ENCODE measurements at places on chromosomes 7 and 10. TPM values are rescaled to one million over a fixed set of nuclear protein-coding genes. Genes with fewer than 3 reads are reported as not detected.

Gene OR2A5
- not detected for total RNA-seq

Gene SPDYE1
- not detected for total RNA-seq

Gene LRRC61
- not detected for total RNA-seq

DNA sequence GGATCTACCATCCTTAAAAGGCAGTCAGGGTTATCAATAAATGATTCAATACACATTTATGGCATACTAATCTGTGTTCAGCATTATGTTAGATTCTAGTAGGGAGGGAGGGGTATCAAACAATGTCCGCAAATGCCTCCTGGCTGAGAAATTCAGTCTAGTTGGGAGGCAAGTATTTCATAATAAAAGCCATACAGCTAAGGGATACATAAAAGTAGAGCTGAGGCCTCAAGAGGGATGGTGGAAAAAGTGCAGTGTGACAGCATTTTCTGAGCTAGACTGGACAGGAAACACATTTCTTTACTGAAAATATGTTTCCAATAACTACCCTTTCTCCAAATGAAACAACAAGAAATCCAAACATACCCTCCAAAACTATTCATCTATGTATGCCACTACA lies 152.8 kb upstream of the LRRN3 start:
- no peak overlapping the region for H3K4me3 ChIP-seq
- DNase-seq: no peak
- H3K4me1 ChIP-seq: peaks cover 10% of the 10 kb centered on the region
- H3K27me3 ChIP-seq: no peaks in the 10 kb centered on the region
- H3K27ac ChIP-seq: no peak overlapping the region

DNA sequence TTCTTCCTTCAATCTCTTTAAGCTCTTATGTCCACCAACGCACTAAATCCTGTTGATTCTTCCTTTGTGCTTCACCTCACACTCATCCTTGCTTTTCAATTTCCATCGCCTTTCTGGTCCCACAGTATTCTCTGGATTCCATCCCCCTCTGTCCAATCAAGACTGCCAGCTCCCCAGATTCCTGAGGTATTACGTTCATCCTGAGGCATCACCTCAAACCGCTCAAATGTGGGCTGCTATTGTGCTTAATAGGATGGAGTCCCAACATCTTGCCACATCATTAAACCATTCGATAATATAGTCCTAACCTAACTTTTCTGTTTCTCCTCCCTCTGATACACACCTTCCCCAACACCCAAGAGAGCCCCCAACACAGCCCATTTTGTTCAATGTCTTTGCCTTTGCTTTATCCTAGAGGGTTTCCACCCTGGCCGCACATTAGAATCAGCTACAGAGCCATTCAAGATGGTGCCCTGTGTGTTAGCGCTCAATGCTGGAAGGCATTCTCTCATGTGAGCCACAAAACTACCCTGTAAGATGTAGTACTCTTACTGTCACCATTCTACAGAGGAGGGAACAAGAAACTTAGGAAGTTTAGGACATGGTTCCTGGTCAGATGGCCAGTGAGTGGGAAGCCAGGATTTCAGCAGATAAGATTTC lies 79.5 kb upstream of the LEP start:
- peak; percentile 15 for DNase-seq
- peaks cover 72% of the 10 kb centered on the region for H3K27me3 ChIP-seq
- H3K27ac ChIP-seq: no peak overlapping the region

GRCh38 chr7:124914298-124914697 lies 15.3 kb downstream of the POT1 start:
- H3K27ac ChIP-seq: no peak overlapping the region
- no peaks in the 10 kb centered on the region for H3K4me1 ChIP-seq
- no peak overlapping the region for H3K4me3 ChIP-seq
- no peak for DNase-seq

Data from osteocyte (in vitro differentiated cells).